SJSA1 (cell line): ENCODE measurements at places on chromosomes 6 and 20.

- DNase-seq, result no peak
These were observed 32.8 kb upstream of the SMIM8 start for GRCh38 chr6:87289571-87289970.

DNA sequence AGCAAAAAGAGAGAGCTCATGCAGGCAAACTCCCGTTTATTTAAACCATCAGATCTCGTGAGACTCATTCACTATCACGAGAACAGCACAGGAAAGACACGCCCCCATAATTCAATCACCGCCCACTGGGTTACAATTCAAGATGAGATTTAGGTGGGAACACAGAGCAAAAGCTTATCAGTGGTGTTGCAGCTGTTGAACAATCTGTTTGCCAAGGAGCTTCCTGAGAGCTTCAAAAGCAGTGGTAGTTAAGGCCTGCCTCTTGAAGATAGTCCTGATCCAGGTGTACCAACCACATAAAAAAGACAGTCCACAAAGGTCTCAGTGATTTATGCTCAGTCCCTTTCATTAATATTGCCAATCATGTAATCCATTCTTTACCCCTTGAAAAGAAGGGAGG, 269.4 kb upstream of the IRAK1BP1 start:
- DNase-seq, result no peak

DNA sequence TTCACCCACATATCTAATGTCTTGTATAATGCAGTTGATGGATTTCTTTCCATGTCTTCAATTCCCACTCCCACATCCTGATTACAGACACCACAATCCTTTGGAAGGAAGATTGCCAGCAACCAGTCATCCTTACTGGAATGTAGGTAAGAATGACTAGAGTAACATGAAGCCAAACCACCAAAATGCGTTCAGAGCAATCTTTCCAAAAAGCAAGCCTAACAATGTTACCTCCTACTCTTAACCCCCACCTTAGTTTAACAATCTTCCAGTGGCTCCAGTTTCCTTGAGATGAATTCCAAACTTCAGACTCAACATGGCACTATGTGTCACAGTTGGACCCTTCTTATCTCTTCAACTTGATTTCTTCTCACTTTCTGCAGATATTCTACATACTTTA, 685.6 kb downstream of the DOK5 start:
- DNase-seq, result no peak

DNA sequence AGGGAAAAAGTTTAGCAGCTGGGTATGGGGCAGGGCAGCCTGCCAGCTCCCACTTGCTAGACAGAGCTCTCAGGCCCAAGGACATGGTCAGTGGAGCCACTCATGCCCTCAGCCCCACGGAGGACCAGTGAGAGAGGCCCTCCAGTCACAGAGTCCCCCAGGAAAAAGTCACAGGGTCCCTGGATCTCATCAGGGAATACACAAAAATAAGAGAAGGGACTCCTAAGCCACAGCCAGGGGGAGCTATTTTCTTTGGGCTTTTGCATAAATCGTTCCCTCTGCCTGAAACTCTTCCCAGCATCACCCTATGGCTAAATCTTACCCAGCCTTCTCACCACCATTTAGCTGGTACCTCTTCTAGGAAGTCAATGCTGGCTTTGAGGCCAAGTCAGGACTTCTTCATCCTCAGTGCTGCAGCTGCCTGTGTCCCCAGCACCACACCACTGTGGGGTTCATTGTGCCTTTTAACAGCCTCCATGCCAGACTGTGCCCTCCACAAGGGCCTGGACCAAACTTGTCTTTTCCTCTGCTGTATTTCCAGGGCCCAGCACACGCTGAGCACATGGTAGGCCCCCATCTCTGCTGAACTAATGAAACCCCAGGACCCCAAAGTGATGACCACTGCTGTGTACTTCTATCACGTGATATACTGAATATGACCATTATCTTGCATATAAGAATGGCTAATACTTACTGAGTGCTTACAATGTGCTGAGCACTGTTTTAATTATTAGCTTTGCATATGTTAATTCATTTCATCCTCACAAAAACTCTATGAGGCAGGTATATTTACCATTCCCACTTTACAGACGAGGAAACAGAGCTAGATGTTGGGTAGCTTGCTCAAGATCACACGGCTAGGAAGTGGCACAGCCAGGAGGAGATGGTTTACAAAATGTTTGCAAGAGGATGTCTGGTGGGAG, 2.0 kb downstream of the ZNF335 start:
- no peak for DNase-seq

DNA sequence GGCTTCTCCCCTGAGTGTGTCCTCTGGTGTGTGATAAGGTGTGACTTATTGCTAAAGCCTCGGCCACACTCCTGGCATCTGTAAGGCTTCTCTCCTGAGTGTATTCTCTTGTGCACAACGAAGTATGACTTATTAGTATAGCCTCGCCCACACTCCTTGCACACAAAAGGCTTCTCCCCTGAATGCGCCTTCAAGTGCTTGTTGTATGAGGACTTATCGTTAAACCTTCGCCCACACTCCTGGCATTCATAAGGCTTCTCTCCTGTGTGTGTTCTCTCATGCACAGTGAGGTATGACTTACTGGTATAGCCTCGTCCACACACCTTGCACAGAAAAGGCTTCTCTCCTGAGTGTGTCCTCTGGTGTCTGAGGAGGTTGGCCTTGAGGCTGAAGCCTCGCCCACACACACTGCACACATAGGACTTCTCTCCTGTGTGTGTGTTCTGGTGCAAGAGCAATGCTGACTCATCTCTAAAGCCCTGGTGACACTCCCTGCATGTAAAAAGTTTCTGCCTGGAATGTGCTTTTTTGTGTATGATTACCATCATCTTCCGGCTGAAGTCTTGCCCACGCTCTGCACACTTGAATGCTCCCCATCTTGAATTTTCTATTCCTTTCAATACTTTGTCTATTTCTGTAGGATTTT, 20.4 kb downstream of the ZNF337 start:
- DNase-seq, result no peak

DNA sequence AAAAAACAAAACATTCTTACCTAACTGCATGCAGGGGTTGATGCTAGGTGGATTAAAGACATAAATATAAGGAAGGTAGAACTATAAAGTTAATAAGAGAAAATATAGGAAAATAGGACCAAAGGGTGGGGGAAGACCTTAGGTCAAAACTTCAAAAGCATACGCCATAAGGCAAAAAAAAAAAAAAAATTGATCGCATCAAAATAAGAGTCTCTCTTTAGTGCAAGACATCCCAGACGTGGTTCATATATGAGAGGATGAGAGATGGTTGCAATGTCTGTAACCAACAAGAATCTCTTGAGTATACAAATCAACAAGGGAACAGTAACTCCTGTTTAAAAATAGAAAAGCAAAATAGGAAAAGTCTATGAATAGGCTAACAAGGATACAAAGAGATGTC, 8.5 kb downstream of the BAG2 start:
- no peak for DNase-seq

- no peak for DNase-seq
These were observed 106.1 kb downstream of the TFAP2C start for GRCh38 chr20:56735084-56735642.

- DNase-seq, result no peak
These were observed 11.6 kb upstream of the ARFGEF2 start for GRCh38 chr20:48909910-48910309.

GRCh38 chr20:15902493-15902892, 670.8 kb downstream of the KIF16B start:
- no peak for DNase-seq

DNA sequence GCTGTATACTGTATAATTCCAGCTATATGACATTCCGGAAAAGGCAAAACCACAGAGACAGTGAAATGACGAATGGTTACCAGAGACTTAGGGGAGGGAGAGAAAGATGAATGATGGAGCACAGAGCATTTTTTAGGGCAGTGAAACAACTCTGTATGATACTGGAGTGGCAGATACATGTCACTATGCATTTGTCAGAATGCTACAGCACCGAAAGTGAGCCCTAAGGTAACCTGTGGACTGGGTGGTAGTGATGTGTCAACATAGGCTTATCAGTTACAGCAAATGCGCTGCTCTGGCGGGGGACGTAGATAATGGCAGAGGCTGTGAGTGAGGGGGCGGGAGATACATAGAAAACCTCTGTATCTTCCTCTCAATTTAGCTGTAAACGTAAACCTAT, 201.3 kb upstream of the SSTR4 start:
- DNase-seq, result peak; percentile 41

GRCh38 chr20:5612581-5613301, 137.5 kb upstream of the SHLD1 start:
- no peak for DNase-seq

DNA sequence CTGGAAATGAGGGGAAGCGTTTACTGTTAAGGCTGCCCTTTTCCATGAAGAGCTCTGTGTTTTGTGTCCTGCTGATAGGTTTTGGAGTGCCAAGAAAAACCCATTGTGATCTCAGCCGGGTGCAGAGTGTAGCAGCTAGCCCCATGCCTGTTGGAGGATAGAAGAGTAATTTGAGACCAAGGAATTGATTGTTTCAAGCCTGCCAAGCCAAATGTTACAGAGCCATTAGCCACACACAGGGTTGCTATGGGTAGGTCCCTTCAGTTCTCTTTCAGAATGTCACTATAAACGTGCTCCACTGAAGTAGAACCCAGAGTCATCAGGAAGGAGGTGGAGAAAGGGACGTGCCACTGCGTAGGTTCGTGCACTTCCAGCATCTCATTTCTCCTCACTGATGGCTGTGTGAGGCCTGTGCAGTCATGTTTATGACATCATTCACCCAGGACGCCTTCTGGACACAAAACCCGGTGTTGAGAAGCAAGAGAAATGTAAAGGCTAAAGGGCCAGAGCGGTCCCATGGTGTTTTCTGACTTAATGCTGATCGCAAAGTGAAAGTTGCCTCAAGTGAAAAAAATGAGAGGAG, 6.6 kb downstream of the GMPR start:
- DNase-seq, result no peak

DNA sequence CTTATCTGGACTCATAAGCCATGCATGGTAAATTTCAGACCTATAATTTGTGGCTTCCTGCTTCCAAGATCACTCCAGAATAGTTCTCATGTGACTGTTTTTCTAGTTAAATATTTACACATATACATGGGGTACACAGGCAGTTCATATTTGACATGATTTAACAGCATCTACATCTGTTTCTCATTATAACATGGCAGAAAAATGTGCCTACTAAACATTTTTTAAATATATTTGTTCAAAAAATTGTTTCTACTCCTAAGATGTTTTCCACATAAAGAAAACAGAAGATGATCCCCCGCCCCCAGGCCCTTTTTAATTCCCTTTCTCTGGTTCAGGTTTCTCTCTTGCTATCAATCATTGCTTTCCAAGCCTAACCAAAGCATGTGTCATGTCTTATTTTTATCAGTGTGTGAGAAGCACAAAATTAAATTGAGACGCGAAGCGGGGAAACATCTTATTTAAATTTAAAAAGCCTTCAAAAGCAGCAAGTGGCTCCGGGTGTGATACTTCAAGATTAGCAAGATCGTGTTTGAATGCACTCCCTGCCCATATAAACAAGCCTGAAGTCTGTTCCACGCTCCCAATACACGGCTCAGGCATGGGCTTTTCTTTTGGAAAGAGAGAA, 37.3 kb downstream of the IPCEF1 start:
- peak; percentile 55 for DNase-seq

- peak; percentile 54 for DNase-seq
These were observed 25.3 kb downstream of the RIPOR2 start for GRCh38 chr6:24910331-24910960.

DNA sequence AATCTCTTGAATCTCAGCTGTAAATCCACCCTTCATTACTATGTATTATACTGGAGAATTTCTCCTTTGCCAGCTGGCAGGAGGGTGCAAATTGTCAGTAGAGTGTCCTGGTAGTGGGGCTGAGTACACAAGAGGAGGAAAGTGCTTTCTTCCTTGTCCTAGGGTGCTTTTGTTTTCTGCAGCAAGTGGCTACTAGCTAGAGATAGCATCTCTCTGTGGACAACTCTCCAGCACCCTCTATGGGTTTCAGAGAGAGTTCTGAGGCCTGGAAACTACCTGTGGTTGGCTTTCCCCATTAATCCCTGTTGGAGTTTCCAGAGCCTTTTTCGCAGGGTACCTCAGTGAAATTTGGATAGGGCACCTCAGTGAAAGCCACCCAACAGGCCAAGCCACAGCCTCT, 422.5 kb upstream of the RGS17 start:
- DNase-seq, result no peak

GRCh38 chr20:49851231-49851705, 38.6 kb downstream of the SLC9A8 start:
- no peak for DNase-seq

- DNase-seq, result no peak
These were observed 52.4 kb downstream of the RALY start for GRCh38 chr20:34045930-34046725.

GRCh38 chr20:33410081-33410742, 8.9 kb upstream of the CDK5RAP1 start:
- DNase-seq, result no peak

GRCh38 chr6:113481910-113482309, 375.2 kb upstream of the MARCKS start:
- no peak for DNase-seq
